ENCODE measurements at places on chromosomes 16 and 17.

DNA sequence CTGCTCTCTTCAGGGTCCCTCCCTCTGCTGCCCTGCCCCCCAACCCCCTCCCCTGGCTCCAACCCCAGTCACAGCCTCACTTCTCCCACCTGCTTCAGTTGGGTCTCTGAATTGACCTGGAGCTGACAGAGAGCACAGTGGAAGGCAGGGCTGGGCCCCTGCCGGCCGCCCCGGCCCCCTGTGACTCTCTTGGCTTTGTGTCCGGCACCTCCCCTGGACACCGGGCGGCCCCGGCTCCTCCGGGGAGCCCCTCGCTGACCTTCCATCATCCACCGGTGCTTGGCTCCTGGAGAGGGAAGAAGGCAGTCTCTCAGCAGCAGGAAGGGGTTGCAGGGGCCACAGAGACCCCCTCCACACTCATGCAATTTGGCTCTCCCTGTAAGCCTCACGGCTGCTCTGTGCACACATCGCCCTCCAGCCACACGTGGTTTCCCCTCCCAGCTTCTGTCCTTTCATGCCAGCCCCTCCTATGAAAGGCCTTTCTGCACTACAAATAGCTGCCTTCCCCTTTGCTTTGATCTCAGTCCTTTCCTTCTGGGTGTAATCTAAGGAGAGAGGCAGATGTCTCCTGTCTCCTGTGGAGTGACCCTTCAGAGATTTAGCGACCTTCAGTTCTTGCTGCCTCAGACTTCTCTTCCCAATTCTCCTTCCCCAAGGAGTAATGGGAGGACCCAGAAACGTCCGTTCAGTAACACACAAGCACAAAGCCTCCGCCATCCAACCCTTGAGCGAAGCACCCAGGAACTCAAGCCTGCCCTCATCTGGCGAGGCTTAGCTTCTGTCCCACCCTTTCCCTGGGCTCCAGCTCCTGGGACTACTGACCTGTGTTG lies 8.3 kb downstream of the NKIRAS2 start:
- no peak for DNase-seq

GRCh38 chr16:4159726-4160125 lies 43.5 kb upstream of the ADCY9 start:
- no peak for DNase-seq

DNA sequence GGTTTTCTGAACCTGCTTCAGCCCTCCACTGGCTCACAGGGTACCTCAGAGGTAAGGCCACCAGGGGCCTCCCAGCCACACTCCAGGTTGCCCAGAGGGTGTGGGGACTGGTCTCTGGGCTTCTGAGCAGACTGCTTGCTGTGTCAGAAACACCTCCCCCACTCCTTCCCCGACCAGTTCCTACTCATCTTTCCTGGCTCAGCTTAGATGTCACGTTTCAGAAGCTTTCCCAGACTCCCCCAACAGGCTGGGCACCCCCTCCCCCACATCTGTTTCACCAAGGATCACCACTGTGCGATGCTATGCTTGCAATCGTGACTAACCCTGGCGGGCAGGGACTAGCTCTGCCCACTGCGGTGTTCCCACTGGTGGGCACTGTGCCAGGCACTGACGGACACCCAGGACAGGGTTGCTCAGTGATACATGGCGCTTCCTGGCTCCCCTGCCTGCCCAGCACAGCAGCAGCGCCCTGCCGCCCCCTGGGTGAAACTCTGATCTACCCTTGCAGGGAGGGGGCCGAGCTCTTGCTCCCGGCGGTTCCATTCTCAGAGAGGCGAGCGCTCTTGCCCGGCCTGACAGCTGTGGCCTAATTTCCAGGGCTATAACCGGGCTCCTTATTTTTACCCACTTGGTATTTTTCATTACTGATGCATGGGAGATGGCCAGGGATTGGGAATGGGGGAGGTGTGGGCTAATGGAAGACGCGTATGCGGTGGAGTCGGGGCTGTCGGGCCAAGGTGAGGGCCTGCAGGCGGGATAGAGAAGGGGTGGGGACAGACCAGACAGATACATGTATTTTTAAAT lies 29.4 kb upstream of the MTSS2 start:
- DNase-seq, result no peak

DNA sequence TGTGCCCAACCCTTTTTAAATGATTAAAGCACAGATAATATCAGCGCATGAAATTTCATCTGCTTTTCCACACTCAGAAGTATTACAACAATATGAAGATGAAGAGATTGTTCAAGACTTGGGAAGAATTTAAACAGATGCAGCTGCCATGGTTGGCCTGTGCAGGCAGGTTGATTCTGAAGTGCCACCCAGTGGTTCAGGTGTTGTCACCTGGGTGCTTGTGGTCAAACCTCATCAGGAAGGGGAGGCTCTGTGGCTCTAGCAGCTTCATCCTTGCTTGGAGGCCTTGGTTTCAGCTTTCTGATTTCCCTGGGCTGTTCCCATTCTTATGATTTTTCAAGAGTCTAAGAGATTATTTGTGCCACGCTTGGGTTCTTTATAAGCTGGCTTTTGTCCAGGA lies 22.2 kb upstream of the CLEC18C start:
- DNase-seq, result no peak

DNA sequence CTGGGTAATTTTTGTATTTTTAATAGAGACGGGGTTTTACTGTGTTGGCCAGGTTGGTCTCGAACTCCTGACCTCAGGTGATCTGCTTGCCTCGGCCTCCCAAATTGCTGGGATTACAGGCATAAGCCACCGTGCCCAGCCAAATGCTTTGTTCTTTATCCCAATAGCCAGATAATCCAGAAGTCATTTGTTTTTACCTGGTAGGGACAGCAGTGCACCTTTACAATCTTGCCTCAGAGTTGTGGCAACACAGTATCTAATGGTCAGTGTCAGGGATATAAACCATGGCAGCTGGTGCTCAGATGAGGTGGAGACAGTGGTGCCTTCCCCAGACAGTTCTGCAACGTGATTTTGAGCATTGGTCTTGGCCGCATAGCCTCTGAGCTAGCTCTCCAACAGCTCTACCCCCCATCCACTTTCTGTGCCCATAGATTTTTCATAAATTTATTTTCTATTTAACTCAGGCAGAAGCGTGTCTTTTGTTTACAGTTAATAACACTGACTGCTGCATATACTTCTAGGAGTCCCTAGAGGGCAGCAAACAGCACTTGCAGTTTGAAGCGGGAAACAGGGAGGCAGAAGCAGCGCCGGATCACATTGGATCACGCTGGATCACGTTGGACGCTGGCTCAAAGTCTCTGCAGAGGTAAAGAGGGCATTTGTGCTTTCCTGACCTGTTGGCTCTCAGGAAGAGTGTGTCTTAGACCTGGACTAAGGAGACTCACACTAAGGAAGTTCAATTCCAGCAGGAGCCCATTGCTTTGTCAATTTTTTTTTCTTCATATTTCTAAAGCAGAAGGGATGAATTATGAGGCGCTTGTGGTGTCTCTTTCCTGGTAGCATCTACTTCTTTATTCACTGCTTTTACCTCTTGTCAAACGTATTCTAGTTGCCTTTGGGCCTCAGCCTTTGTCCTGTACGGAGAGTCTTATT lies 5.1 kb upstream of the GGT6 start:
- DNase-seq, result peak; percentile 30

DNA sequence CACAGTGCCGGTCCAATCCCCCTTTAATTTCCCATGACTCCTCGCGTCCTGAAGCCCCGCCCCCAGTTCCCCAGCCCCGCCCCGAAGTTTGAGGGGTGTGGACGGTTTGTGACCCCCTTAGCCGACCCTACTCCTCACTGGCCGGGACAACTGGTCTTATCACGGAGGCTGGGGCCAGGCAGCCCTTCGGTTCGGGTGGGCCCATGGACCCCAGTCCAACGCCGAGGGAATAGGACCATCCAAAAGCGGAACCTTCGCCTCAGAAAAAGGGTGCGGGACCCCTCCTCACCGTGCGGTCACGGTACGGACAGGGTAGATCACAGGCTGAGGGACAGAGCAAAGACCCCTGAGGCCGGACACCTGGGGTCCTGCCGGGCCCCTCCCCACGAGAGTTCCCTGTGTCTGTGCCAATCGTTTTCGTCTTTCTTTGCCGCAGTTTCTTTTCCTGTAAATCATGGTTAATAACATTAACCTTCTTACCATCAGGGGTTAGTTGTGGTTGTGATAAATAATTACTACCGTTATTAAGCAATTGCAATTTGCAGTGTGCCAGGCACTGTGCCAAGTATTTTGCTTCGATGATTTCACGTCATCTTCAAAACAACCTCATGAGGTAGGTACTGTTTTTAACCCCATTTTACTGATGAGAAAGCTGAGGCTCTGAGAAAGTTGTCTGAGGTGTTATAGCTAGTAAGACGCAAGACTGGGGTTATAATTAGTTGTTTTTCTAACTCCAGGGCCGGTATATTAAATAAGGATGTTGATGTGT lies 543 bp downstream of the TMUB2 start:
- DNase-seq, result no peak

DNA sequence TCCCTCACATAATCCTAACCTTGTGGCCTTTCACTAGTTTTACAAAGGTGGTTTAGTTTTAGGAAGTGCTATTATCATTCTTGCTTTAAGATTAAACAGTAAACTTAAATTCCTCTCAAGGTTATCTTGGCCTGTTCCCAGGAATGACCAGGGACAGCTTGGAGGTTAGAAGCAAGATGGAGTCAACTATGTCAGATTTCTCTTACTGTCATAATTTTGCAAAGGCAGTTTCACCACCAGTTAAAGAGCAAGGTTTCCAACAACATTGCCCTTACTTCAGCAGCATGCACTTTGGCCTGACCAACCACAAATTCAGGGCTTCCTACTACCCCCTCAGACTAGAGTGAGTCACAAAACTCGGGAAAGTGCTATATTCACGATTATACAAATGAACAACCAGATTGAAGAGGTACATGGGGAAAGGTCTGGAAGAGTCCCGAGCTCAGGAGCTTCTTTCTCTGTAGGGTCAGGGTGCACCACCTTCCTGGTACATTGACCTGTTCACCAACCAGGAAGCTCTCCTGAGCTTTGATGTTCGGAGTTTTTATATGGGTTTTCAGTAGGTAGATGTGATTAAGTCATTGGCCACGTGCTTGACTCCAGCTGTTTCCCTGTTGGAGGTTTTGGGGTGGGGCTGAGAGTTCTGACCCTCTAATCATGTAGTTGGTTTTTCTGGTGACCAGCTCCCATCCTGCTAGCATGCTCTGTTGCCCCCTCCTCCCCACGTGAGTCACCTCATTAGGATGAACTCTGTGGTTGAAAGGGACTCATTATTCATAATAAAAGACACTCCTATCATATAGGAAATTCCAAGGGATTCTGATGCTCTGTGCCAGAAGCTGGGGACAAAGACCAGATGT lies 19.4 kb downstream of the RHOT1 start:
- DNase-seq, result no peak

DNA sequence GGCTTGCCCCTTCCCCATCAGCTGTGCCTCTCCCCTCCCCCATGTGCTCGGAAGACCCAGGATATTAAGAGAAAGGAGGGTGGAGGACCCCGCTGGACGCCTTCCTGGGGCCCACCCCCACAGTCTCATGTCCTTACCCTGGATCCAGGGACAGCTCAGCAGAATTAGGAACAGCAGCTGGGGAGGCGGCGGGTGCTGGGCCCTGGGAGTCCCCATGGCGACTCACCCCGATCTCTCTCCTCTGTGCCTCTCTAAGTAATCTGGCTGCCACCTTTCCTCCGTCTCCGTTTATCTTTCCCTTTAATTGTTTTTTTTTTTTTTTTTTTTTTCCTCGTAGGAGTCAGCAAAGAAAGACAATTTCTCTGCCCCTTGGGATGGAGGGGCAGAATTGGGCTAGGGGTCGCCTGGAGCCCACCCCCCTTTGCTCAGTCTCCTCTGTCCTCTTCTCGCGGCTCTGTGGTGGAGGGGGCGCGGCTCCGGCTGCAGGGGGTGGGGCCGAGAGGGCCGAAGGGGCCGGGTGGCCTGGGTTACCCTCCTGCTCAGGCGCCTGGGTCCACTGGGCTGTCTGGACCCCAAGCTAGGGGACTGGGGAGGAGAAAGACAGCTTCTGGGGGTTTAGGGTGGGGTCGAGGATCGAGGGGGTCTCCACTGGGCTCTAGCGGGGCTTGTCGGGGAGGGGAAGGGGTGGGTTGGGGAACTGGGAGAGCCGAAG lies 390 bp downstream of the SEZ6L2 start:
- no peak for DNase-seq

DNA sequence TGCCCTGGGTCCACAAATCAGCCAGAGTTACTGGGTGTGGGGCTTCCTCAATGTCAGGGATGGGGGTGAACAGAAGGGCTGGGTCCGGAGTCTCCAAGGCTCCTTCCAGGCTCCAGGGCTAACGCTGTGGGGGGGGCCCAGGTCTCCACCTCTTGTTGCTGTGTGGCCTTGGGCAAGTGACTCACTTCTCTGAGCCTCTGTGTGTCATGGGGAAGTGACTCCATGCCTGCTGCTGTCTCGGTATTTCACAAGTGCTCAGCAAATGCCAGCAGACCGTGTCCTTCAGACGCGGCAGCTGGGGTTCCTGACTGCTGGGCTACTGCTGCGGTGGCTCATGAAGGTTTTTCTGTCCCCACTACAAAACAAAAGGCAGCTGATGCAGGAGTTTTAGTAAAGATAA lies 26.6 kb downstream of the JPH3 start:
- no peak for DNase-seq
